ENCODE measurements at places on chromosomes 12 and 14.

GRCh38 chr14:31154956-31155355, 52.6 kb downstream of the HECTD1 start:
- no peak for DNase-seq

DNA sequence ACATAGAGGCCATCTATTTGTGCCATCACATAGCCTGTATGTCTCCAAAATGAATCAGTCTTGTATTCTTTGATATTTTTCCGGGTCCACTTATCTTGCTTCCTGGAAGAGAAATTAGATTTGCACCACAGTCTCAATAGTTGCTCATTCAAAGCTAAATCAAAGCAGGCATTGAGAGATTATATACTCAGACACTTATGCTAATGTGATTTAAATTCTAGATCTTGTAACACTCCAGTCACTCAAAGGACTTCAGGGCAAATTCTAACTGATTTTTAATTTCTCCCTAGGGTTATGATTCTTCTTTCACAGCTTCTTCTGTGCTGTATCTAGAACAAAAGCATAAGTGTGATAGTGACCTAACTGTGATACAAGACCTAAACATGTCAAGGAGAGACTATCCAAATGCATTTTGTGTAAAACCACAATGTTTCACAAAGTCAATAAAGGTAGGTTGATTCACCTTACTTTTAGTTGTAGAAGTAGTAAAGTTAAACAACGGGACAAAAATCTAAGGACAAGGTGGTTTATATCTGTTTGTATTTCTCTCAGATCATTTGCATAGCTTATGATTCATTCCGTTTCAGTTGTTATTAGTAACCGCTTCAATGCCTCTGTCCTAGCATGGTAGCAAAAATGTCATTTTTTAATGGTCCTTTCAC, 26.8 kb downstream of the PLBD1 start:
- DNase-seq, result no peak

GRCh38 chr12:105279460-105280056, 43.6 kb upstream of the APPL2 start:
- no peak for DNase-seq

DNA sequence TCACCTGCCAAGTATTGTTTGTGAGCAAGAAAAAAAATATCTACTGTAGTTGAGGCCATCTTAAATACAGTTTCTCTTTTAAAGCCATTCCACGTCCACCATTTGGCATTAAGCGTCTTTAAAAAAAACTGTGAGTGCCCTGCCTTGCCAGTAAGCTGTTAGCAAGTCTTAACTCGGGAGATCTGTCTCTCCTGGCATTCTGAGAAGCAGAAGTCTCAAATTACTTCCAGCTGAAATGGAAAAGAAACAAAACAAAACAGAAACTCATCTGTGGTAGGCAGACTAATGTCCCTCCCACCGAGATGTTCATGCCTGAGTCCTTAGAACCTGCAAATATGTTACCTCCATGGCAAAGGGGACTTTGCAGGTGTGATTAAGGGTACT, 126.2 kb downstream of the CRADD start:
- DNase-seq, result no peak

DNA sequence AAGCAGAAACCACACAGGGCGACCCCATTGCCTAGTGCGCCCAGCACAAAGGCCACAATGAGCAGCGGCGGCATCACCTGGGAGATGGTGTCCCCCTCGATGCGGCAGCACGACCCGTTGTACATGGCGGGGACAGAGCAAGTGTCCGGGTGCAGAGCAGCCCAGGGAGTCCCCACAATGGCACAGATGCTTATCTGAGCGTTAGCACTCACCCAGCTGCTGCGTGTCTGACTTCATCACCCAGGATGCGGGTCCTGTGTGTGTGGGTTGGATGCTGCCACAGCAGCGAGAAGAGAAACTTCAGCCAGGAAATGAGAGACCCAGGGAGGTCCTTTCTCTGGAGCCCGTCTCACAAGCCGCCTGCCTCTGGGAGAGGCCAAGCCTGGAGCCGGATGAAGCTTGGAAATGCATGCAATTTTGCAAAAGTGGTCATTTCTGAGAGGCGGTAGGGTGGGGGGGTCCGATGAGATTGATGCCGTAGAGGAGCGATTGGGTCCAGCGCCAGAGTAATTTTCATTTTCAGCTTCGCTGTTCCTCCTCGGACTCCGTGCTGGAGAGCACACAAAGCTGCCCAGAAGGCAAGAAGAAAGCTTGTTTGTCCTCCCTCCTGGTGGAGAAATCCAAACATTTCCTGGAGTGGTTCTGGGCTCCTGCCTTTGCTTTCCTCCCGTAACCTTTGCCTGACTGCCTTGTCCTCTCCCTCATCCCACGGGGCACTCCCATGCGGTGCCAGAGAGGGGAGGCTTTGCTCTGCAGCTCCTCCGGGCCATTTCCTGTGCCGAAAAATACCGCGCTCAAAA, at the start of gene HCAR1:
Gene HCAR1, minus strand, starts transcription at position 630 of the 800 bp plus-strand sequence. Its CDS starts 505 bp downstream, at position 125.
- DNase-seq, result no peak

GRCh38 chr14:24273422-24273998, 2.1 kb upstream of the RABGGTA start:
- no peak for DNase-seq

- DNase-seq, result no peak
Measured at GRCh38 chr12:9700606-9700956, 31.1 kb downstream of the CLEC2D start.

- DNase-seq, result no peak
Measured at GRCh38 chr12:109573914-109574244, 285 bp downstream of the MVK start.

- no peak for DNase-seq
Measured at GRCh38 chr14:52458721-52459085, 93.6 kb downstream of the TXNDC16 start.

- no peak for DNase-seq
Measured at GRCh38 chr12:7079826-7080125, 12.5 kb downstream of the C1R start.

GRCh38 chr12:120013659-120014380, 24.8 kb downstream of the BICDL1 start:
- DNase-seq, result peak; percentile 57

DNA sequence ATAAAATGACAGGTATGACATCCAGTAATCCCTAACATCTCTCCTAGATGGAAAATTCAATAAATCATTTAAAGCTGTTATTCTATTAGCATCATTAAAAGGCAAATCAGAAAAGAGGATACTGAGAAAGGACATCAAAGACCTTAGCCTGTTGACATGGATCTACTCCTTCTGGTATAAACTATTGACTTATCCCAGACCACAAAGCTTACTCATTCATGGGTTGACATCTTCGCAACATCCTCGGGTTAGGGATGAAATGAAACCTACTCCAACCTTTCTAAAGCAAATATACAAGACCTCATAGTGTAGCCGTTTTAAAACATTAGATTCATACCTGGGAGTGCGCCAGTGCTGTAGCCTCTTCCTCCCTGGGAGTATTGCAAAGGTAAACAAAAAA, 191.5 kb upstream of the BTG1 start:
- no peak for DNase-seq

DNA sequence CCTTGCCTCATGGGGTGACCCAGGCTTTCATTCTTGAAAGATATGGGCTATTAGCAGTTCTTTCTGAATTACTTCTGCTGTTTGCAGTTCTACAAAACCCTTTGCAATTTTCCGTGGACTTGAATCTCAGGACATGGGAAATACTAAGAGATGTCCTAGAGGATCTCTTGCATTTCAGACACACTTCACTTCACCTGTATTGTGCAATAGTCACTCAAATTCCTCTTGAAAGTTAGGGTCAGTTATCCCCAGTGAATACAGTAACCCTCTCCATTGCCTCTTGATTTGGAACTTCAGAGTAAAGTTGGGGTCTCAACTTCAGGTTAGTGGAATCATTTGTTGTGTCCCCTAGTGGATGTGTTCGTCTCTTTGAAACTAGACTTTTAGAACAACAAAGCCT, 31.8 kb downstream of the YLPM1 start:
- DNase-seq, result no peak

DNA sequence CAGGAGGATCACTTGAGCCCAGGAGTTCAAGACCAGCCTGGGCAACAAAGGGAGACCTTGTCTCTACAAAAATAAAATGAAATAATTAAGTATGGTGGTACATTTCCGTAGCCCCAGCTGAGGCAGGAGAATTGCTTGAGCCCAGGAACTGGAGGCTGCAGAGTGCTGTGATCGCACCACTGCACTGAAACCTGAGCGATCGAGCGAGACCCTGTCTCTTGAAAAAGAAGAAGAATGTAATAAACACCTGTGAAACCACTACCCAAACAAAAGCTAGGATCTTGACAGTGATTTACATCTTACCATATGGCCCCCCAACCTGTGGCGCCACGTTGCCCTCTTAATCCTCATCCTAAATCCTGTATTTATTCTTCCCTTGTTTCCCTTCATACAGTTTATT, 5.7 kb upstream of the DTX1 start:
- no peak for DNase-seq

- no peak for DNase-seq
Measured at GRCh38 chr14:96050482-96050881, 11.3 kb downstream of the C14orf132 start.

- no peak for DNase-seq
Measured at GRCh38 chr12:125434936-125435443, 369.8 kb downstream of the AACS start.

- DNase-seq, result no peak
Measured at GRCh38 chr12:89064780-89065179, 287.5 kb downstream of the DUSP6 start.

GRCh38 chr14:54844479-54844878, 58.1 kb downstream of the GCH1 start:
- DNase-seq, result no peak

GRCh38 chr14:21748869-21749303, 75.3 kb upstream of the OR4E1 start:
- peak; percentile 44 for DNase-seq

GRCh38 chr12:130162745-130163460, 639 bp downstream of the FZD10 start:
- DNase-seq, result no peak

- no peak for DNase-seq
Measured at GRCh38 chr12:24025153-24025798, 75.8 kb upstream of the SOX5 start.

DNA sequence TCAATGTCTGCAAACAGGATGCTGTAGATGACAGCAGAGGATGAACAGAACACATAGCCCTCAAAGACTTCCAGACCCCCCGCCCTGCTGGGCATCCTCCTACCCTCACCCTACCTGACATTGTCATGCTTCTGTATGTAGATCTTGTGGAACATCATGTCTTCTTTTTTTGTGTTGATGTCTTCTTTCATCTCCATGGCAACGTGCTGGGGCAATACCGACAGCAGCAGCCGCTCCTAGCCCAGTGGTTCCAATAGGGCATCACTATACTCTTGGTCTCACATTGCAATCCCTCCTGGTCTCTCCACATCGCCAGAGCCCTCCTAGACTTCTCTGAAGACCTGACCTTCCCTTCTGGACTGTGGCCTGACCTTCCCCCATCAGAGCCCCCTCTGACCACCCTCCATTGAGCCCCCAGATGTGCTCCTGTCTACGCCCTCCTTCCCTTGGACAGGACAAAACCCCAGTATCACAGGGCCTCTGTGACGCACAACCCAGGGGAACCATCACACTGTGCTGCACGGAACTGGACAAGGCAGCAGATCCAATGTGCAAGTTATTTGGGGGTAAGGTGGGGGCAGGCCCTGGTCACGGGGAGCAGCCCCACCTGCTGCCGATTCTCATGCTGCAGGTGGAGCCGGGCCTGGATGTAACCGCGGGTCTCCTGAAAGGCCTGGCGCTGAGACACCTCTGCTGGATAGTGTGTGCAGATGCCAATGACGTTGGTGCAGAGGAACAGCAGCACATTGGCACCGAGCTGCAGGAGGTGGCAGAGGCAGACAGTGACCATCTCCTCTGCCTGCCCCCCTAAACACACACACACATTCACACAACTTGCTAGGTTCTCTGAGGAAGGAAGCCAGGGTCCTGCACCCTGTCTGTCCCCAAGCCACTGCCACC, 11.1 kb downstream of the ADCY6 start:
- no peak for DNase-seq

DNA sequence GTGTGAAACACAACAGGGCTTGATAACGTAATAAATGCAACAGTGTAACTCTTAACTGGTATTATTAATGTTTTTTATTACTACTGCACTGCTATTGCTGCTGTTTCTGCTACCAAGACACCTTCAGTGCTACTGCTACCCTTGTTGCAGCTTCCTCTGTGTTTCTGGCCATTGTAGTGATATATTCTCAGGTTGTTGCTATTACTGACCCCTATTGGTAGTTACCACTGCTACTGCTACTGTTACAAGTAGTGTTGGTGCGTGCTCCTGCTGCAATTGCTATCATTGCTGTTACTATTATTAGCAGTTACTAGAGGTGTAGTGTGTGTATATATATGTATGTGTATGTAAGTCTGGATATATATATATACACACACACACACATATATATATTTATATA, 87.2 kb upstream of the PTPRB start:
- peak; percentile 44 for DNase-seq

DNA sequence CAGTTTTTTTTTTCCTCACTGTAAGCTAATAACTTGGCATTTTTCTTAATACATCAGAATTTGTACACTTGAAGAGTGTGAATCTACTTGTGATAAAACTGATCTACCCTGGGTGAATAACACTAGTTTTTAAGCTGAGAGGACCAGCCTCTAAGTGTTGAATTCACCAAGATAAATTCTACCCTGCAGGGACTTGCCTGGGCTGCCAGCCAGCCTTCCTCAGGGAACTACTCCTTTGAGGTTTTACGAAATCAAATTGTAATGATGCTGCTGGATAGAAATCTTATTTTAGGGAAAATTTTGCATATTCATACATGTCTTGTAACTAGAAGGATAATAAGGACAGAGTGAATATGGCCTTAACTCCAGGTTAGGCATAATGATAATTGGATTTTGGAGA, 1.9 kb downstream of the MED21 start:
- no peak for DNase-seq

- DNase-seq, result no peak
Measured at GRCh38 chr12:100268835-100269564, 2.0 kb downstream of the SCYL2 start.

DNA sequence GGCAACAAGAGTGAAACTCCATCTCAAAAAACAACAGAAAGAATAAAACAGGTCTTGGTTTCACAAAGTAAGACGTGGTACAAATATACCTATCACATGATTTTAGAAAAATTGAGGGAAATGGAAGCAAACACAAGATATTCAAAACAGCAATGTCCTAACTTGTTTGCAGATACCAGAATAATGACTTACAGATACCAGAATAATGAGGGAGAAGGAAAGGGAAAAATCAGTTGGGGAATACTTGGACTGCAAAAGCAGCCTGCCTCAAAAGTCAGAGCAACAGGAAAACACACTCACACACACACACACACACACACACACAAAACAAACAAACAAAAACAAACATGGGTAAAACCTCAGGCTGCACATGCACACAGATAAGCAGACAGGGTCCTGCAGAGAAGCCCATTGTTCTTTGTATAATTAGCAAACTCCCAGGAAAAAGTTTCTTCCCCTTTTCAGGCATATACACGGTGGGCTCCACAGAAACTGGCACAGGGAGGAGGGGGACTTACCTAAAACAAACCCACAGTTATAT, 65.7 kb upstream of the CAPRIN2 start:
- no peak for DNase-seq

DNA sequence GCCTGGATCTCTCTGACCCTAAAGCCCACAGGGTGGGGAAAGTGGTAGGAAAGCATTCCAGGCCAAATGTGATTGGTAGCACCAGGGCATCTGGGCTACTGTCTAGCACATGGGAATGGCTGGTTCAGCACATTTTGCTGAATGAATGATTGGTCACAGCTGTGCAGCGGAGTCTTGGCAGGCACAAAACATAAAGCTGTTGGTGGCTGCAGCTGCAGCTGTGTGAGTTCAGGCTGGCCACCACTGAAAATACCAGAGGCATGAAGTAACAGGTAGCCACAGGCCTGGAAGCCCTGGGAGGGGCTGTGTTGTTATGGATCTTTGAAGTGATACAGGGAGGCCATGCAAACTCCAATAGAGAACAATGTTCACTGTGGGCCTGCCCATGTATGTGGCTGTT, 72.7 kb downstream of the MYRFL start:
- DNase-seq, result no peak
